ENCODE measurements at places on chromosomes 3 and 15.

- DNase-seq = no peak
Observed at GRCh38 chr3:25748189-25748588, 35.1 kb downstream of the NGLY1 start.

DNA sequence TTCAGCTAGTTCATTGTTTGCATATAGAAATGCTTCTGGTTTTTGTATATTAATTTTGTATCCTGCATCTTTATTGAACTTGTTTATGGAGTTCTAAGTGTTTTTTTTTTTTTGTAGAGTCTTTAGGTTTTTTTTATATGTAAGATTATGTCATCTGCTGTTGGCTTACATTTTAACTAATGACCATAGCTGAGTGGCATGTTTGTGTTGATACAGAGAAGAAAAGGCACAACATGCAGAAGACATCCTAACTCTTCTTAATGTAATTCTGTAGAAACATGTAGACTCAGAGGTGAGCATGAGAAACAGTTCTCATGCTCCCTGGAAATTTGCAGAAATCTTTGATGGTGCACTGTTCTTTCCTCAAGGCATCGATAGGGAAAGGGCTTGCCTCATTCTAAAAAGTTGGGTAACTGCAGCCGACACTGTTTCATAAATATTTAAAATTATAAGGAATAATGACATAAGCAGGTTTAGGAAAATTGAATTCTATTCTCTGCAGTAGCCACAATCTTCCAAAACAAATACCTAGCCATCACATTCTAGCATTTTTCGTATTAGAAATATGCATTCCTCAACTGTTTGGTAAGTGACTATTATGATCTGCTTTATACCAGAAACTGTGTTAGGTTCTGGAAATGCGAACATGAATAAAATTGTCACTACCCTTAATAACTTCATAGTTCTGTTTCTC, 499.6 kb upstream of the KCNMB2 start:
- no peak for DNase-seq

GRCh38 chr3:46462111-46462510, 2.6 kb downstream of the LTF start:
- no peak for DNase-seq

DNA sequence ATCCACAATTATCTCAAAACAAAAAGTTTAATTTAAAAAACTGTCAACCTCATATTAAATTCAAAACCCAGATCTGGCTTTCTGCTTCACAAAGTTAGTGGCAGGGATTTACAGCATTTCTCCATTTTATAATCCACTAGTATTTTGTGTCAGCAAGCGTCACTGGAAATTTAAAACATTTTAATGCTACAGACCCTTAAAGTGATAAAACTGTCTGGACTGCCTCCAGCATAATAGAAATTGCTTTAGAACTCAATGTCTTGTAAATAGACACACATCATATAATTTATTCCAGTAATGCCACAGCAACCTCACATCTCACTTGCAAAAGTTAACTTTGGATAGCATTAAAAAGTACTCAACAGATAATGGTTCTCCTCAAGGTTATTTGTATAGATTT, 116.1 kb downstream of the ULK4 start:
- no peak for DNase-seq

DNA sequence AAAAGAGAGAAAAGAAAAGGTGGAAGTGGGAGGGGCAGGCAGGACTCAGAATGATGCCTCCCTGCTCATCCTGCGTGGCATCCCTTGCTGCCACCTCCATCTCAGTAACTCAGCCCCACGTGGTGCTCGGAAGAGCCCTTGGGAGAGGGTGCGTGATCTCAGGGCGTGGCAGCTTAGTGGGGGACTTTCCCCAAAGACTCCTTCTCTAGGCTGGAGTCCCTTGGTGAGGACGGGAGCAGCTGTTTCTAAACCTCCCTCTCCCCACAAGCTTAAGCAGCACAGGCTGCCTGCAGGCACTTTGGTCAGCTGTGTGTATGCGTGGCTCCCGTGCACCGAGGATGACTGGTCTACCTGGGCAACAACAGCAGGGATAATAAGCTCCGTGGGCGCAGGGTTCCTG, 7.4 kb upstream of the ANPEP start:
- DNase-seq = no peak

DNA sequence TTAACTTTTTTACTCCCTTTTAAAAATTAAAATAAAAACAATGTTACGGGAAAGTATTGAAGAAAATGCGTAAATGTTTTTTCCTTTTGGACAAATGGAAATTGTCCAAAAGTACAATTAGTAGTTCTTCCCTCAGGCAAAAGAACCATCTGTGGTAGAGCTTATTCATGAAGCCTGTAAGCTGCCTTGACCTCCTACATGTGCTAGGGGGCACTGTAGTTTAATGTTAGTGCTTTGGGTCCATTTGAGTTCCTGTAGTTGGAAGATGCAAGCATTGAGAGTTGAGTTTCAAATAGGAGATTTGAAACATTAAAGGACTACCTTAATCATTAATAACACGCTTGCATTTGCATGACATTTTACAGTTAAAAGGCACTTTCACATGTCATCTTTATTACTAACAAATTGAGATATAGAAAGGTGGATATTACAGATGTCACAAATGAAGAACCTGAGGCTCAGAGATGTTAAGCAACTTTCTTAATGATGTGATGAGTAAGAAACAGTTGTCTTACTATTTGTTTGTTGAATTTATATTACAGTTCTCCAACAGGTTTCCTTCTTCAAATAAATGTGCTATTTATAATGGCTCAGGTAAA, 1.8 kb upstream of the ZNF385D start:
- no peak for DNase-seq

DNA sequence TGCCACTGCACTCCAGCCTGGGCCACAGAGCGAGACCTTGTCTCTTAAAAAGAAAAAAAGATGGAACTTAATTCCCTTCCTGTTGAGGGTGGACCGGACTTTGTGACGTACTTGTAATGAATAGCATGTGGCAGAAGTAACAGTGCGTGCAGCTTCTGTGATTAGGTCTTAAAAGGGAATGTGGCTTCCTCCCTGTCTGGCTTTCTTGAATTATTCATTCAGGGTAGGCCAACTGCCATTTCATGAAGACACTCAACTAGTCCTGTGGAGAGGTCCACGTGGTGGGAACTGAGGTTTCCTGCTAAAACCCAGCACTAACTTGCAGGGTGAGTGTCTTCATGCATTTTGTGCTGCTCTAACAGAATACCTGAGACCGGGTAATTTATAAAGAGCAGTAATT, 98.9 kb upstream of the PIAS1 start:
- no peak for DNase-seq

GRCh38 chr3:135097276-135097946, 302.4 kb downstream of the EPHB1 start:
- no peak for DNase-seq

DNA sequence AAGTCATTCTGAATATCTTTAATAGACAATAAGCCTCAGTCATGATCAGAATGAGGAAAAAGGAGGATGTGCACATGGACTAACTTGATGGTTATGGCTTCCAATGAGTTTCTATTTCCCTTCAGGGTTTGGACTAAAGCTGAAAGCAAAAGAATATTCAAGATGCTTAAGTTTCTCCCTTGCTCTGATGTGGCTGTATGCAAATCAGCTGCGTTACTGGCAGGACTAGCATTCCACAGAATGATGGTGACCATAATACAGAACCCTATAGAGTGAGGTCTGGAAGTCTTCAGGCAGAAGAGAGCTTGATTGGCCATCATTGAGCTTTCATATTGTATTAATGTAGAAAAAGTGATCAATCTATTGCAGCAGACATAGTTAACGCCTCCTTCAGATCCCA, 466.0 kb downstream of the NLGN1 start:
- no peak for DNase-seq

GRCh38 chr3:127425505-127426443, 137.9 kb upstream of the PRR20G start:
- no peak for DNase-seq

GRCh38 chr3:114642951-114643741, 349.3 kb downstream of the TIGIT start:
- DNase-seq = no peak

DNA sequence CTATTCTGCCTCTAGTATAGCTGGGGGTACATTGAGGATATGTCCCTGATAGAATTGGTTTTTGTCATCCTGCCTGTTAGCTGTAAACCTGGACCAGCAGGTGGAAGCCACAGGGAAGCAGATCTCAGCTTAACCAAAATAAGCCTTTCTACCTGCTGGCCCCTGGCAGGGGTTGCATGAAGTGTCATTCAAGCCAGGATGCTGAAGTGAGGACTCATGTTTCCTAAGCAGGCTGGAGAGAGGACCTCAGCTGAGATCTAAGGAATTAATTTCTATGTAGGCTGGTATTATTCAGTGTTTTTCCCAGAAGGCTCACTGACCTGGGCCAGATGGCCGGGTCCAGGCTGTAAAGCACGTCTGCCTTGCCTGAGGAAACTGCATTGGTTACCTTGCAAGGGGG, 128.9 kb downstream of the MEGF11 start:
- DNase-seq = no peak

DNA sequence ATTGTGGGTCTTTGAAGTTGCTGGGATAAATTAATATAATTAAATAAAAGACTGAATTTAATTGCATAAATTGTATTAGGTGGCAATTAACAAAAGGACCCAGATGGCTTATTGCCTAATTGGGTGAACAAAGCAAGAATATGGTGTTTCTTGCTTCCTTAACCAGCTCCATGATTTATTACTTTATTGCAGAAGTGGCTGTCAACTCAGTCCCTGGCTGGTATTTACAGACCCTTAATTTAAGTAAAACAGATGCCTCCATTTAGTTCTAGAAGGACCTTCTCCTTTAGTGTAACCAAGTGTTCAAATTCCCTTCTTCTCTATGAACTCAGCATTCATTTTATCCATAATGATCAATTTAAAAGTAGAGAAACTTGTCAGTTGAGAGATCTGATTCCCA, 35.1 kb downstream of the DPH3 start:
- DNase-seq = no peak

DNA sequence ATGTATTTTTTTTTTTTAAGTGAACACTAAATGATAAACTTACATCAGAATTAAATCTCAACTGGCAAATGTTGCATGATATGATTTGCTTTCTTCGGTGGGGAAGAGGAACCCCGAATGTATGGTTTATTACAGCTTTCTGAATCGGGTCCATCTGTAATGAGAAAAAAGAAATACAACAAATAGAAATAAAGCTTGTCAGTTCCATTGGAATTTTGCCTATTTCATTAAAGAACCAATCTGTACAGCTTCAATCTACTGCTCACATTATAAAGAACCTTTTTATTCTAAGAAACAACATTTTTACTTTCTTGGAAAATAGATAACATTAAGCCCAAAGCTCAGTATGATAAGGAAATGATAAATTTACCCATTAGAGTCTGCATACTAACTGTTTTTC, 186.5 kb downstream of the ZNF385D start:
- DNase-seq = no peak

- no peak for DNase-seq
Observed at GRCh38 chr3:140170612-140171011, 235.6 kb downstream of the CLSTN2 start.

DNA sequence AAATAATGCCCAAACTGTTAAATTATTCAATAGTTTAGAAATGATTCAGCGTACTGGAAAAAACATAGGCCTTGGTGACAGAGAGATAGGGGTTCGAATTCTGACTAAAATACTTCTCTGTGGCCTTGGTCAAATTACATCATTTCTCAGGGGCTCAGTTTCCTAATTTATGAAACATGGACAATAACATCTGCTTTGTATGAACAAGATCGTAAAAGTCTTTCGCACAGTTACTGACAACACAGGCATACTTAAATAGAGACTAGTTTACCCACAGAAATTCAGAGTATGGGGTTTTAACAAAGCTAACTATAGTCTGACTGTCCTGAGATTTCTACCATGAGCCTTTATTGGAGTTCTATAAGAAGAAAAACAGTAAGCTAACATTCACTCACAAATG, 440.4 kb downstream of the FHIT start:
- no peak for DNase-seq

DNA sequence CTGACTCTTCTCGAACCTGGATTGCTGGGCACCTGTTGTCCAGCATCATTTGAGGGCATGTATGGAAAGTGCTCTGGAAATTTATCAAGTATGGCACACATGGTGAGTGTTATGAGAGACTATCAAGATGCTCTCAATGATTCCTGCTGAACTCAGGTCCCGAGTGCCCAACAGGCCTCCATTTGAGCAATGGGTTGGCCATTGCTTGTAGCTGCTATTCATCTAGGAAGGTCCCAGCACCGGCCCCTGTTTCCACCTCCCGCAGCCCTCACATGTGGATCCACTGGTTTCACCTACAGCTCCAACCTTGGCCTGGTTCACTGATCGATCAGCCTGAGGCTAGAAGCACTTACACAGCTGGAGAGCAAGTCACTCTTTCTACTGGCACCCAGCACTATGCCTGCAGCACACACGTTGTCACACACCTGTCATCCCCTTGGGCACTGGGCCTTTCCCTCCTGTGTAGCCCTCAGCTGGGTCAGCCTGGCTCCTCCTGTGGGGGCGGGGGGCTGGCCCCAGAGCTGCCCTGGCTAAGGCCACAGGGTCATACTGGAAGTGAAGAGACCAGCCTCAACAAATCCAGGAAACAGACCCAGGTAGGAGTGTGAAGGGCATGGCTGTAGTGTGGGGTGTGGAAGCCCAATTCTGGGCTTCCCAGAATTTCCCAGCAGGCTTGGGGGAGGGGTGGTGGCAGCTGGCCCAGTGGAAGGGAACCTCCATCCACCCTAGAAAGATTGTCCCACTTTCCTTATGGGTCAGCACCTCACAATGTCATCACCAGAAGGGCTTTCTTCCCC, 41.7 kb upstream of the SMAD3 start:
- DNase-seq = no peak

DNA sequence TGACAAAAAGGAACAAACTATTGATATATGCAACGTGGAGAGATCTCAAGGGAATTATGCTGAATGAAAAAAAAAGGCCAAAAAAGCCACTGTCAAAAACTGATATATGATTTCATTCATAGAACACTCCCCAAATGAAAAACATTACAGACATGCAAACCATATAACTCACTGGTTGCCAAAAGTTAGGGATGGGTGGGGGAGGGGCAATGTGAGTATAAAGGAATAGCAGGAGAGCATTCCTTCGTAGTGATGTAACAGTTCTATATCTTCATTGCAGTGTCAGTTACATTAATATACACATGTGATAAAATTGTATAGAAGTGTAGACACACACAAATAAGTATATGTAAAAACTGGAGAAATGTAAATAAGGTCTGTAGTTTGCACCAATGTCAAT, 12.2 kb downstream of the GBE1 start:
- DNase-seq = no peak

DNA sequence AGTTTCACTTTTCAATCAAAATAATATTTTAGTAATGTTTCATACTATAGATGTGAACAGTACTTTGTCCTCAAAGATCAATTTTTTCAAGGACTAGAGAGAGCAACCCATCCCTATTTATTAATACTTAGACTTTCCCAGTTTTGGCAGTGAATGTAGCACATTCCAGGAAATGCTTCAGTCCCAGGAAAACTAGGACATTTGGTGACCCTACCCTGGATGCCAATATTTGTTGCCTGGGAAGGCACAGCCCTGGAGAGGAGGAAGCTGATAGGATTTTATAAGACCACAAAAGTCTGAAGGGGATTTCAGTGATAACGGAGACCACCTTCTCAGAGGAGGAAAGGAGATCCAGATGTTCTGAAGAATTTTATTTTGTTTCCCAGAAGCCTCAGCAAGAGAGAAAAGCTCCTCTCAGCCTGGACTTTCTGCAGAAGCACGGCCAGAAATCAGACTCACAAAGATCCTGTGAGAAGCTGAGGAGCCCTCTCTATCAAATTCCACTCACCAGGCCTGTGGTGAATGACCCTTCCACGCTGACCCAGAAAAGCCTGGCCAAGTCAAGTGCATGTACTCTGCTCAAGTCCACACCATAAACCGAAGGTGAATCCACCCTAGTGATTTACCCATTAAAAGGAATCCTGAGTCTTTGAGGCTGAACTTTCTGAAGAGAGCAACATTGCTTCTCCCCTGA, 87.7 kb upstream of the ABHD17C start:
- DNase-seq = no peak
